Cerebellum (tissue), 4 donors: ENCODE measurements at places on chromosomes 5 and 9. TPM values are rescaled to one million over a fixed set of nuclear protein-coding genes. Genes with fewer than 3 reads are reported as not detected.

DNA sequence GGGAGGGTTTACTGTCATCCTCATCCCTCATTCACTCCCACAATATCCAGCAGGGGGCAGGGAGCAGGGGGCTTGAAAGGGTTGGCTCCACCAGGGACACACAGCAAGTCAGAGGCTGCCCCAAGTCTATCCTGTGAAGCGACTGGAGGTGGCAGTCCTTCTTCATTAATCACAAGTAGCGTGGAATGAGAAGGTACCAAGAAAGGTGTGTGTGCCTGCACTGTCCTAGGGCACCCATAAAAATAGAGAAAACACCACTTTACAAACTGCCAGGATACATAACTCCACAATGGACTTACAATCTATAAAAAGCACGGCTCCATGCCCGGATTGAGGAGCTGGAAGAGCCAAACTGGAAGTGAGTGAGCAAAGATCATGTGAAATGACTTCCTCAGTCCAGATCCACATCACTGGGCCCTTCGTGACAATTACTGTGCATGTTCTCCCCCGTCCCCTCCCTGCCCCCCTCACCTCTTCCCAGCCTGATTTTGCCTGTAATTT lies 183.9 kb downstream of the SLIT3 start:
- no peak for DNase-seq

DNA sequence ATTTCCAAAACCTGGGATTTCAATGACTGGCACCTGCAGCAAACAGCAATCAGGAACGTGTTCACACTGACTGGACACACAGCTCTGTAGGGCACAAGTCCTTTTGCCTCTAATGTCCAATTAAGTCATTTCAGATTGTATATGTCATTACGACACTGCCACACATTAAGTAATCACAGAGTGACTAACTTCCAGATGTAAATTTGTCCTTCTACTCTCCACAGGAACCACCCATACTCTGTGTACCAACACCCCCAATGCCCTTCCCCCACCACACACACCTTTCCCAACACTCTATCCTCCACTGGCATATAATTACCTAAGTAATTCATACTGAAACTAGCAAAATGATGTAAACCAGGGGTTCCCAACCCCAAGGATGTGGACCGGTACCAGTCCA lies 30.5 kb downstream of the LARS1 start:
- no peak for DNase-seq

DNA sequence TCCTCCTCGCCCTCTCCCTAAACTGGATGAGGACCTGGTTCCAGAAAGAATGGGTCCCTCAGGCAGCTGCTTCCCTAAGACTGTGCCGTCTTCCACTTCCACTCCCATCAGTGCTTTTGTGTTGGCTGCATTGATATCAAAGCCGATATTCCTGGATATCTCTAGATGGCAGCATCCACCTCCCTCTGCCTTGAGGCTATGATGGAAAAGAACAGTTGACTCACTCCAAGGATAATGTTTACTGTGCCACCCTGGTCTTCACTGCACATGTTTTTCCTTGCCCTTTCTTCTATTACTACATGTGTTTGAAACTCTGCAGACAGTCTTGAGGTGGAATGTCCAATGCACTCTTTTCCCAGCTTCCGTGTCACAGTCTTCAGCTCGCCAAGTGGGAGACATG lies 211.6 kb downstream of the MAST4 start:
- DNase-seq, result peak; percentile 15

OLFM1 gene
- 68.8 TPM for total RNA-seq

PCDHGA3 gene
- 11.8 TPM for total RNA-seq

IFNE gene
- total RNA-seq, result not detected

WNT8A gene
- total RNA-seq, result not detected

CER1 gene
- 1.2 TPM for total RNA-seq

GNAQ gene
- 186 TPM for total RNA-seq
